ENCODE measurements at places on chromosomes 7 and 10. TPM values are rescaled to one million over a fixed set of nuclear protein-coding genes. Genes with fewer than 3 reads are reported as not detected.

The IL6 gene
- 3.7 TPM for total RNA-seq

The CALHM3 gene
- total RNA-seq = not detected

The C10orf53 gene
- total RNA-seq = not detected

The CH25H gene
- 8.5 TPM for total RNA-seq

The OIT3 gene
- 0.19 TPM for total RNA-seq

The SUN3 gene
- not detected for total RNA-seq

The TMEM270 gene
- total RNA-seq = not detected

The HOXA2 gene
- 1.1 TPM for total RNA-seq

The ITIH5 gene
- total RNA-seq = not detected

The SEMA3E gene
- total RNA-seq = 1.7 TPM

The SVOPL gene
- not detected for total RNA-seq

The REEP3 gene
- total RNA-seq = 73.4 TPM
